Glutamatergic neuron (in vitro differentiated cells): ENCODE measurements at places on chromosomes 4 and X.

DNA sequence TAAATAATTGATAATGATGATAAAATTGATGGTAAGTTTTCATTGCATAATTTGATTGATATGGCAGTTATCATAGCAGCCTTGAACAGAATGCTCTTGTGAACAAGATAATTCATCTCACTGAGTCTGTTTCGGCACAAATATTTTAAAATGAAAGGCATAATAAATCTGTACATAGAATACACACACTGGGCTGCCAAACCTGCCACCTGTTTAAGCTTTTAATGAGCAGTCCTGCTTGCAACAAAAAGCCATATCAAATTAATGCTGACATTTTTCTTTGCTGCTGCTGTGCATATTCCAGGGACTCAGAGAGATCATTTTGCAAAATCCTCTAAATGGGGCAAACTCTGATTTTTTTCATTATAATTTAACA lies 201.1 kb downstream of the ARHGAP24 start:
- no peak for DNase-seq

DNA sequence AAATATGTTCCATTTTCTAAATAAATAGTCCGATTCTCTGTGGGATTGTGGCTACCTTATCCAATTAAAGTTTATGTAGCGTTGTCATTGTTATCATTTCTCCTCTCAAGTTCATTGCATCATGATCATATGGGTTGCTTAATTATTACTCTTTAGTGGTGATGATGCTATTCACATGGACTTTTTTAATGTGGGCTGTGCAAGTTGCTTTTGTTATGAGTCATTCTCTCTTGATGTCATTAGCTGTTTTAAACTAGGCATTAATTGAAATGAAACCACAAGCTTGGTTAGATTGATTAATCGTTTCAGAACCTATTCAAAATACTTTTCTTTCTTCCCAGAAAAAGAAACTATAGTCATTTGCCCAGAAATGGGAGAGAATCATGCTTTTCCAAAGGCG lies 38.2 kb downstream of the NHS start:
- DNase-seq, result no peak

DNA sequence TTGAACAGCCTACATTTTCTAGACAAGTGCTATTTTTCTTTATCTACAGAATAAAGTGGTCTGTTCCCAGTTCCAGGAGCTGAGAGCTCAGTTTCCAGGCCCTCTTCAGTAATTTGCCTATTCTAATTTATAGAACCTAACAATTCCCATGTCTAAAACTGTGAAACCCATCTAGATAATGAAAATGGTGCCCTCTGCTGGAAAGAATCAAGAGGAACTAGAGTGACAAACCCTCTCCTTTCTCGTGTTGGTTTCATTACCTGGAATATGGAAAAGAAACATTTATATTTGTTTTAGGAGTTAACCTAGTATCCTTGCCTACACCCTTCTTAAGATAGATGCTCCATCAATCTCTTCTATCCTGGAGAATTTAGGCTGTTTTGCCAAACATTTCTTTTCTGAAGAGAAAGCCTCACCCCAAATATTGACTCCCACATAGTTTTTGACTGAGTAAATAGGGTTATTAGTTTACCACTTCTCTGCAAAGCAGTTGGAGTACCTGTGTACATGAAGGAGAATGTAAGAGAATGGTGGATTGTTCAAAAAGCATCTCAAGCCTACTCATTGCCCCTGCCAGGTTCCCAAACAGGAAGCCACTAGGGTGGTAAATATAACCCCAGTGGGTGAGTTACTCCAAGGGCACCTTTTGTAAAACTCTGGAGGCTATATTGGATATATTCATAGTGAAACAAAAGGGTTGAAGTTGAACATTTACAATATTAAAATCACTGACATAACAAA lies 121.6 kb downstream of the RASL11B start:
- DNase-seq, result no peak

GRCh38 chr4:142452161-142452855 lies 393.8 kb downstream of the INPP4B start:
- no peak for DNase-seq

GRCh38 chr4:110164251-110164650 lies 34.2 kb downstream of the ELOVL6 start:
- no peak for DNase-seq

DNA sequence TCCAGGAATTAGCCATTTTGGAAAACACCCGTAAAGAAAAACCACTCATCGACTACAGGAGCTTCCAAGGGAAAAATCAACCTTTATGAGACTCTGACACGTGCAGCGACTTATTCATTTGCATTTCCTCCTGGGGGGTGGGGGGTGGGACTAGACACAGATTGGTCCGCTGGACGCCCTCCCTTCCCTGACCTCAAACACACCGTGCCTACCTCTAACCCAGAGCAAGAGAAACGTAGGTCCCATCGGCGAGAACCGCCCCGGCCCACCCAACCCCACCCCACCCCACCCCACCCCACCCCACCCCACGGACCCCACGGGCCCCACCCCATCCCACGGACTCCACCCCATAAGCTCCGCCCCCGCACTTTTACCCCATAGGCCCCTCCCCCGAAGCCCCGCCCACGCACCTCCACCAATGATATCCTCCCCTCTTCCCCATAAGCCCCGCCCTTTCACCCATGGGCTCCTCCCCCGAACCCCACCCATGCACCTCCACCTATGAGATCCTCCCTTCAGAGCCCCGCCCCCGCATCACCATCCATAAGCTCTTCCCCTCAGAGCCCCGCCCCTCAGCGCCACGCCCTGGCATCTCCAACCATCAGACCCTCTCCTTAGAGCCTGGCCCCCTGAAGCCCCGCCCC lies 1.1 kb downstream of the GTPBP6 start:
- peak; percentile 95 for DNase-seq

DNA sequence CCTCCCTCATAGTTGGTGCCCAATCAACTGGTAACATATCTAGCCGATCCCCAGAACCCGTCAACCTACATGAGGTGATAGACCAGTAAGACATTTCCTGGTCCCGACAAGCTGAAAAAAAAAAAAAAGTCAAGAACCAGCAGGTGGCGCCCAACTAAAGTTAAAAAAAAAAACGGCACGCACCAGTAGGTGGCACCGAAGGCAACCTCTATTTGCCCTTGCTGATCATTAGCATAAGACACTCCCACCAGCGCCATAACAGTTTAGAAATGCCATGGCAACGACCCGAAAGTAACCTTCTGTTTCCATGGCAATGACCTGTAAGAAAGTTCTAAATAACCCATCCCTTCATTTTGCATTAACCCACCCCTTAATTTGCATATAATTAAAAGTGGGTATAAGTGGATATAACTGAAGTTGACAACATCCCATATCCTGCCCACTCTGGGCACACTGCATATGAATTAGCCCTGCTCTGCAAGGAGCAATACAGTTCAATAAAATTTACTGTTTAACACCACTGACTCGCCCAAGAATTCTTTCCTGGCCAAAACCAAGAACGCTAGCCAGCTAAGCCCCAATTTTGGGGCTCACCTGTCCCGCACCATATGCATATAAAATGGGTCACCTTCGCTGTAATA lies 83.9 kb upstream of the SPANXB1 start:
- no peak for DNase-seq

GRCh38 chrX:21586001-21586400 lies 72.1 kb downstream of the KLHL34 start:
- no peak for DNase-seq

- DNase-seq, result no peak
These were observed 183.2 kb upstream of the CASK start for GRCh38 chrX:42106556-42106955.

DNA sequence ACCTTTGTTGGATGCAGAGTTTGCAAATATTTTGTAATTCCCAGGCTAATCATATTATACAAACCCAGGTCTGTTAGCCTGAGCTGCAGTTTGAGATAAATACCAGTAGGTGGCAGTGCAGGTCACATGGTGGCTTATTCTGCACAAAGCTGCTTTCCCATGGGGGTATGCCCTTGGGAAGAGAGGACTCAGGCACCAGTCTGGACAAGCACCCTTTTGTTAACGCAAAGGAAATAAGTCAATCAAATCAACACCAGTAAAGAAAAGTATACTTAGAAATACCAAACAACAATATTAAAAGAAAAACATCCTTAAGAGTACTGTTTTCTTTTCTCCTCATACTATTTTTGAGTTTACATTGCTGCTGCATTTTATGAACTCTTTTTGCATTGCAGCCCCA lies 389.0 kb upstream of the ZFP42 start:
- DNase-seq, result peak; percentile 46

DNA sequence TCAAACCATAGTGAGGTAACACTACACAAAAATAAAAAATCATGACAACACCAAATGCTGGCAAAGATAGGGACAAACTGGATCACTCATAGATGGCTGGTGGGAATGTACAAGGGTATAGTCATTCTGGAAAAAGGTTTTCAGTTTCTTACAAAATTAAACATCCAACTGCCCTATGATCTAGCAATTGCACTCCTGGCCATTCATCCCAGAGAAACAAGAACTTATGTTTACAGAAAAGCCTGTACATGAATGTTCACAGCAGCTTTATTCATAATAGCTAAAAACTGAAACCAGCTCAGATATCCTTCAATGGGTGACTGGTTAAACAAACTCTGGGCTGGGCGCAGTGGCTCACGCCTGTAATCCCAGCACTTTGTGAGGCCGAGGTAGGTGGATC lies 43.3 kb downstream of the NYX start:
- DNase-seq, result no peak

GRCh38 chr4:113760795-113761619 lies 531 bp downstream of the CAMK2D start:
- peak; percentile 78 for DNase-seq

- no peak for DNase-seq
These were observed 32.4 kb downstream of the SMPX start for GRCh38 chrX:21725496-21725895.

DNA sequence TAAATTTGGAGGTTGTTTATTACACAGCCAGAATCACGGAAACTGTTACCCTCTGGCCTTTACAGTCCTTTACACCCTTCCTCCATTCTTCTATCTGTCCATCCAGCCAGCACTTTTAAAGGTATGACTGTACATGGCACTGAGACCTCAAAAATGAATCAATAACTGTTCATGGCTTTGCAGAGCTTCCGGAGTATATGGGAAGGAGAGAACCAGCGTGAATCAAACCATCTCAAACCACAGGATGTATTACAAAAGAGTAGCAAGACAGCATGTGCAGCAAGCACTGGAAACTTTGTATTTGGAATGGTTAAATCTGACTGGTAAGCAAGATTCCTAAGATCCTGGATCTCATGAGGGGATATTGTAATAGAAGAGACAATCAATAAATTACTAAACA lies 228.5 kb upstream of the CASK start:
- no peak for DNase-seq

- no peak for DNase-seq
These were observed 674 bp upstream of the IL15 start for GRCh38 chr4:141635736-141636081.

DNA sequence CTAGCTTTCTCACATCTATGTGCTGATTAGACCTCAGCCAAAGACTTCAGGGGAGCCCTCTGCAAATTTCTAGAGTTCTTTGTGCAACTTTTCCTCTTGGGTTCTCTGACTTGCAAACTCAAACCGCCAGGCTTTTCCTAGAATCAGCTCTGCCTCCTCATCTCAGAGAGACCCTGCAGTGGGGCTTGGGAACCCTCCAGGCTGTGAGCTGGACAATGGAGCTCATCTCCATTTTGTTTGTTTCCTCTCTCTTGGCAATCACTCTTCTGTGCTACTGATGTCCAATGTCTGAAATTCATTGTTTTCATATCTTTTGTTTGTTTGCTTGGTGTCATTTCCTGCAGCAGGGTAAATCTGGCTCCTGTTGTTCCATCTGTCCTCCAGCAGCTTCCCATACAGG lies 33.0 kb downstream of the GYPB start:
- DNase-seq, result no peak

DNA sequence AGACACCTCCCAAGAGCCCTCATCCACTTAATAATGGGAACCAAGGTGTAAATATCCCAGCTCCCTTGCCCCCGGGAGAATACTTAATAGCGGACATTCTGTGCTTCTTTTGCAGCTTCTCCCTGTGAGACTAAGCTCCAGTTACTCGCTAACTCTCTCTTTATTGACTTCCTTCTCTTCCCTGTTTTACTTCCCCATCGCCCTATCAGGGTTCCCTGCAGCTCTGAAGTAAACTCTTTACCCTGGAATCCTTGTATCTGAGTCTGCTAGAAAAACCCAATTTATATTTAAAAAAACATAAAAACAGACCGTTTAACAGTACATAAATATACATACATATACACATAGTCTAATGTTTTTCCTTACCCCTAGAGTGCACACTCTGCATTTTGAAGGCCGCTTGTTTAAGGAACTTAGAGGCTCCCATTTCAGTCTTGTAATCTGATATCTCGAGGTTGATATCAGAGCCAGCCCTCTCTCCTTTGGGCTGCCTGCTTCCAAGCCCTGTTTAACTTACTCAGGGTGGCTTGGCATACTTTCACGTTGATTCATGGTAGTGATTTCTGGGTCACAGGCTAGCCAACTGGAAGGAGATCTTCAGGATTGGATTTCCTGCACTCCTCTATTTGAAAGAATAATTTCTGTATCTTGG lies 177.4 kb upstream of the SCML1 start:
- DNase-seq, result no peak

DNA sequence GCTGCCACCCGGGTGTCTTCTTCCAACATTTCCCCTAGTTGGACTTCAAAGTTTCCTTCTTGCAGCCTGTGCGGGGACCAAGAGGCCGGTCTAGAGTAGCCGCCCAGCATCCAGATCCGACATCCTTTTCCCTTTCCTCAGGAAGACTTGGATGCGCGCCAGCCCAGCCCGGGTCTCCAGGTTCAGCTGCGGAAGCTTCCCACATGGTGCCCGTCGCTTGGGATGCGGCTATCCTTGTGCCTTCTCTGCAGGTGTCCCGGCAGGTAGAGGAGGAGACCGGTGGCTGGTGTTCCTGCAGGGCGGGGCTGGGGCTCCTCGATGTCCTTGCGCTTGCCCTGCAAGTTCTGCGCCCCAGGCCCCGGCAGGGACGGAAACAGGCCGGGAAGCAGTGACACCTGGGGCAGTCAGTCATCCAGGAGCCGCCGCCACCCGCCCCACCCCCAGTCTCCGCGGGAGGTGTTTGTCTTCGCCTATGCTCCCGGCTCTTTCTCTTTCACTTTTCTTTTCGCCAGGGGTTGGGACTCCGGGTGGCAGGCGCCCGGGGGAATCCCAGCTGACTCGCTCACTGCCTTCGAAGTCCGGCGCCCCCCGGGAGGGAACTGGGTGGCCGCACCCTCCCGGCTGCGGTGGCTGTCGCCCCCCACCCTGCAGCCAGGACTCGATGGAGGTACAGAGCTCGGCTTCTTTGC lies at the start of gene IL15:
TSS of gene IL15 (plus strand) at position 502 of the 689 bp plus-strand sequence. CDS start 82,882 bp downstream, outside the sequence.
- peak; percentile 41 for DNase-seq

DNA sequence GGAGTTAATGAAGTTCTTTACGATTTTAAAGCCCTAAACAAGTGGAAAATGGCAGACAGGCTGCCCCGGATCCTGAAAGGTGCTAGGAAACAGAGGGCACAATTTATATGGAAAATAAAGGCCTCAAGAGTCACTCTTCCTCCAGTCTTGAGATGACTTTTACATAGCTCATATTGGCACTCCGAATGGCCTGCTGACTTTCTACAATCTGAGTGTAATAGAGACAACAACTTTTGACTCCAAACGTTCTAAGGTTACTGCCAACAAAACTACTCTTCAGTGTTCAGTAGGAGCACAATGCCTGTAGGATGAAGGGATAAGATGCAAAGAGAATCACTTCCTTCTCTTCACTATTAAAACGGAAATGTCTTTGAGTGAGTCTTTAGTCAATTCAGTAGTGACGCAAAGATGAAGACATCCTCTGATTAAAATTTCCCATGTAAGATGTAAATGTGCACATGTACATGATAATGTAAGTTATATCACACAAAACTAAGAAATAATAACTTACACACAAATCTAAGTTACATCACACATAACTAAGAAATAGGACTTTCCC lies 40.5 kb downstream of the VEGFC start:
- no peak for DNase-seq

GRCh38 chrX:71183341-71183740 lies 38.7 kb downstream of the NLGN3 start:
- no peak for DNase-seq
